ENCODE measurements at places on chromosomes 12 and 14. TPM values are rescaled to one million over a fixed set of nuclear protein-coding genes. Genes with fewer than 3 reads are reported as not detected.

The COQ10A gene
- total RNA-seq = 5.9 TPM

The SLC39A2 gene
- 1.3 TPM for total RNA-seq

The RTN1 gene
- total RNA-seq = 0.35 TPM

The KIF26A gene
- 0.23 TPM for total RNA-seq

The BCDIN3D gene
- total RNA-seq = 4.0 TPM

The PLEKHG3 gene
- 6.2 TPM for total RNA-seq

The CSRP2 gene
- total RNA-seq = 13.5 TPM

The CHGA gene
- 0.59 TPM for total RNA-seq
